ENCODE measurements at places on chromosomes 2 and 18.

DNA sequence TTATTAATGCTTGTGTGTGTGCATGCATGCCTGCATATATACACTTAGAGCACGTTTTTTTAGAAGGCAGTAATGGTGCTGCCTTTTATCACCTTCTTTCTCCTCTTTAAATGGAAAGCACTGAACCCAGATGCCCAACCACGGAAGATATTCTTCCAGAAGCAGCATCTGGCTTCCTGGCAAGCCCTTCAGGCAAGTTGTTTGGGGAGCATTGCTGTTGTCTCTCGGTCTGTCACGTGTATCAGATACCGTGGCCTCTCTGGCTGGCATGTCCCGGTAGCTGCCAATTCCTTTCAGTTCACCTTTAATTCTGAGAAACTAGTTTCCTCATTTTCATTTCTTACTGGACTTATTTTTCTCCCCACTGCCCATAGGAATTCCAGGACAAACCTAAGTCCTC lies 587.8 kb downstream of the ARHGAP15 start:
- DNase-seq = no peak

- DNase-seq = no peak
These were observed 685.8 kb upstream of the HS6ST1 start for GRCh38 chr2:129004485-129004884.

GRCh38 chr2:6917761-6918421 lies 679 bp downstream of the RNF144A start:
- no peak for DNase-seq

DNA sequence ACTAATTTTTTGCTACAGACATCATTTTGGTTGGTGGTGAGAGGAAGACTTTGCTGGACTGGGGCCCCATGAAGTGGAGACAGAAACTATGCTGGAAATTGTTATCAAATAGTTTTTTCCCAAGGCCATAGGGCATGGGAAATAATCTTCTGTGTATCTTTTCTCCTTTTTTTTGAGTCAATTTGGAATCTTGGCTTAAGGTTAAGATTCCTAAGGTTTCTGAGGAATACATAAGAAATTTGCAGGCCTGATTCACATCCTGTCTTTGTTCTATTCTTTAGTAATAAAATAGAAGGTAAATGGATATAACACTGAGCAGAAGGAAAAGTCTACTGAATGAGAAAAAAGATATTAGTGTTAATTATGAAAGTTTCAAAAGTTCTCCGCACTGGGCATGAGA lies 16.6 kb downstream of the SMC6 start:
- no peak for DNase-seq

- DNase-seq = no peak
These were observed 34.0 kb downstream of the EML6 start for GRCh38 chr2:54757500-54757899.

DNA sequence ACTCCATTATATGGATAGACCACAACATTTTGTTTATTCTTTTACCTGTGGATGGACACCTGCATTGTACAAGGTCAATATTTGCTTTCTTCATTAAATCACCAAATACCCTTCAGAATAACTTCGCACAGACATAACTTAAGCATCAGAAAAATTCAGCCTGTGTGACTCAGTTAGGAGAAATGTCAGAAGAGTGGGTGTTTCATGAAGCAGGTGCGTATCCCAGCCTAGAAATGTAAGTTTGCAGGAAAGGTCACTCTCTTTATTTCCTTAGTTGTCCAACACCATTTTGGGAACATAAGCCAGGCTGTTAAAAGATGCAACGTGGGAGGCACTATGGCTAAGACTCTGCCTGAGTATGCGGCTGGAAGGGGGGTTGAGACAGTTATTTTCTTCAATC lies 48.6 kb upstream of the FHL2 start:
- no peak for DNase-seq

DNA sequence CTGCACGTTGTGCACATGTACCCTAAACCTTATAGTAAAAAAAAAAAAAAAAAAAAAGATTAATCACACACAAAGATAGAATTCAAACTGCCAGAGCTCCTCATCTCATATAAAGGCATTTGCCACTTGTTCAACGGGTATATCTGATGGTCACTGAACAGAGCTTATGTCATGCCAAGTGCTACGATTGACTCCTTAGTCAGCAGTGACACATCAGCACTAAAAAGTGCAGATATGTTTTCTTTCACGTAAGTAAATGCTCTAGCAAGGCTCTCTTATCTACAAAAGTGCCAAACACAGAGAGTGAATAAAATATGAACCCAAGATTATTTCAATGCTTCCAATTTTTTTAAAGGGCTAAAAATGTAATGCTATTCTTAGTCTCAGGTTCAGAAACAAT lies 1.1 kb downstream of the LMAN1 start:
- no peak for DNase-seq

- no peak for DNase-seq
These were observed 45.5 kb downstream of the FSHR start for GRCh38 chr2:49108851-49109250.

DNA sequence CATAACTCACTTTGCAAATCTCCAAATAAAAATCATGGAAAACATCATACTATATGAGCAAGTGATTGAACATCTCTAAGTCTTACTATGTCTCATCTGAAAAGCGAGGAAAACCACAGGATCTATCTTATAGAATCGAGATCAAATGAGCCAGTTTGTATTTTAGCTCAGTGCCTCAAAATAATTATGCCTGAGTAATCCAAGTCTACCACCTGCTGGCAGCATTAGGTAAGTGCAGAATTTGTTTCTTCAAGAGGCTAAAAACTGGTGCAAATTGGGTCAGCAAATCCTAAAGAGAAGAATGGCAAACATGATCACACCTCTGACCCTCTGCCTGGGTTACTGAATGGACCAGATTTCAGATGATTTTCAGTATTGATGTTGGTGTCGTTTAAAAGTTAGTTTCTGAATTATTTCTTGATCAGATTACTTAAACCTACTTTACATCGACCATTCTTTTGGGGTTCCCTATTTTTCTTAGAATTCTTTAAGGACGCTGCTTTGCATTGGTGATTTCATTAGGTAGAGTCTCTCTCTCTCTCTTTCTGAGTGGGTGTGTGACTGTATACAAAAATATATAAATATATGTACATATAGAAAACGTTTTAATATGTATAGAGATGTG lies 12.7 kb upstream of the FHOD3 start:
- no peak for DNase-seq

DNA sequence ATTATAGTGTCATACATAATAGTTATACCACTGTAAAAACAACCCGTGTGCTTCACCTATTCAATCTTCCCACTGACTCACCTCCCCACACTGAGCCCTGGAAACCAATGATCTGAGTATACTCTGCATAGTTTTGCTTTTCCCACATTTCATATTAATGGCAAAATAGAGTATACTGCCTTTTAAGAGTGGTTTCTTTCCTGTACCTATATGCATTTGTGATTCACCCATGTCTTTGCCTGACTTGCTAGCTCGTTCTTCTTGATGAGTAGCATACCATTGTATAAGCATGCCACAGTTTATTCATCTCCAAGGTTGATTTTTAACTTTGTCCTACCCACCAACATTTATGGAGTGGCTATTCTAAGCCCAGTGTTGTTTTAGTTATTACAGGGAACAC lies 686.4 kb downstream of the PLCL1 start:
- no peak for DNase-seq

DNA sequence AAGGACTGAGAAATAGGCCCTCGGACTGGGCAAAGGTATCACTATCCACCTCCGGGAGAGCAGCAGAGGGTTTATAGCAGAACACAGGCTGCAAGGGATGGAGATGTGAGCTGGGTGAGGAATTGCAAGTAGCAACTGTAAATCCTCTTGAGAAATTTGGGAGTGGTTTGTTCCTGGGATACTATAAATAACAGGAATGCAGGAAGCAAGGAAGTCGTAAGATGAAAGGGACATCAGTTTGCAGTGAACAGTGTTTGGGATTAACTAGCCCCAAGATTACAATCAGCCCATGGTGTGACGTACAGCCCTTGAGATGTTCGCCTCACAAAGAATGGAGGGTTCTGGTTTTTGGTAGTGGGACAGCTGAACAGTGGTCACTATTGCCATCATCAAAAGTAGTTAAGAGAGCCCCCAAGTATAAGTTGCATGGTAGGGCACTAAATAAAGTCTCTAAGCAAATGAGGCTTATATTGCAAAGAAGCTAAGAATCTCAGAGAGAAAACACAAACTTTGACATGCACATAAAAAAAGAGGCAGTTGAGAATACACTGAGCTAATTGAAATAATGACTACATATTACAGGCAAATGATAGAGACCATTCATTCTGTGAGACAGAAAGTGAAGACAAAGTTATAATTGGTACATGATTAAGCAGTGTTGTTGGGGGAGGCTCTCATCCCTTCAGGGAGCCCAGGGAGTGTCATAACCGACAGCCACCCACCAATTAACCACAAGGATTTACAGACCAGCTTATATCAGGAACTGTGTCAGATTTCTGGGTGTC lies 362.5 kb upstream of the ACVR2A start:
- DNase-seq = no peak

GRCh38 chr2:73766994-73767393 lies 12.9 kb downstream of the DUSP11 start:
- DNase-seq = no peak

GRCh38 chr2:20524412-20525040 lies 77.7 kb downstream of the RHOB start:
- no peak for DNase-seq

GRCh38 chr2:141967980-141968379 lies 162.8 kb downstream of the LRP1B start:
- no peak for DNase-seq

DNA sequence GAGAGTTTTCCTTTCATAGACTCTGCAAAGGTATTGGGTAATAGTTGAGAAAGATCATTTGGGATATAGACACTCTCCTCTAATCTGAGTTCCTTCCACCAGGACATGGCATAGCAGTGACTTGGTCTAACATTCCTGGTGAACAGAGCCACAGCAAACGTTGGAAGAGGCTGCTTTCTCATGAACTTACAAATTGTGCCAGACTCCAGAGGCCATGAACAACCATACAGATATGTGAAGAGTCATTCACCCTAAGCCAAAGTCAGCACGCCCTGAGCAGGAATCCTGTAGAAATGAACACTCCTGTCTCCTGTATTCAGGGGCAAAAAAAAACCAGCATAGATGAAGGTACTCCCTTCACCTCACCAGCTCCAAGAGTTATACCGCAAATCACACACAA lies 152.8 kb downstream of the TMEM18 start:
- no peak for DNase-seq

GRCh38 chr2:167963899-167964649 lies 283.3 kb downstream of the STK39 start:
- DNase-seq = no peak

GRCh38 chr2:118168615-118169014 lies 80.3 kb downstream of the INSIG2 start:
- no peak for DNase-seq

DNA sequence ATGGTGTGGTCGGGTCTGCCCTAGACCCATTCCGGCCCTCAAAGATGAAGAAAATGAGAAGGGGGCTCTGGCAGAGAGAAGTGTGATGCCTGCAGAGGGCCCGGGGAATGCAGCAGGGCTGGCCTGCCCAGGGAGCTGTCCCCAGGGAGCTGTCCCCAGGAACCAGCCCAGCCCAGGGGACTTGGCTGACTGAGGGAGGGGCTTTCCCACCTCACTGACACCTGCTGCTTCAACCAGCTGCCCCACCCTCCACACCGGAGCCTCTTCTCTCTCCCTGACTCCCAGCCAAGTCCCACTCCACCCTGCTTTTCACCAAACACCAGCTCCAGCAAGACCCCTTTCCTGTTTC lies 111.2 kb downstream of the STPG4 start:
- no peak for DNase-seq

DNA sequence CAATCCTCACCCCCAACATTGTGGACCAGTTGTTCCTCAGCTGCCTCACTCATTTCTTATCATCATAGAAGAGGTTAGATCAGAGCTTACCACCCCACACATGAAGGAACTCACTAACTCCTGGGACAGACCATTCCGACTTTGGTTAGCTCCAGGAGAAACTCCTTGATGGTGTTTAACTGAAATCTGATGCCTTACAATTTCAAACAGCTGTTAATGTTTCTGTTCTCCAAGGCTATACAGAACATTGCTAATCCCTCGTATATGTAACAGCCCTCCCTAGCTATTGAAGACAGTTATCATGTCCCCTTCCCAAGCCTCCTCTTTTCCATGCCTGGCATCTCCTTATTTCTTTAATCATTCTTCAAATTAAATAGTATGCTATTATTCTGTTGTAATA lies 14.8 kb downstream of the ERBB4 start:
- no peak for DNase-seq

GRCh38 chr2:71798266-71799012 lies 345.1 kb downstream of the DYSF start:
- DNase-seq = no peak

GRCh38 chr18:37429791-37430190 lies 135.8 kb downstream of the CELF4 start:
- no peak for DNase-seq

- no peak for DNase-seq
These were observed 277.3 kb downstream of the MBD5 start for GRCh38 chr2:148298196-148298595.

DNA sequence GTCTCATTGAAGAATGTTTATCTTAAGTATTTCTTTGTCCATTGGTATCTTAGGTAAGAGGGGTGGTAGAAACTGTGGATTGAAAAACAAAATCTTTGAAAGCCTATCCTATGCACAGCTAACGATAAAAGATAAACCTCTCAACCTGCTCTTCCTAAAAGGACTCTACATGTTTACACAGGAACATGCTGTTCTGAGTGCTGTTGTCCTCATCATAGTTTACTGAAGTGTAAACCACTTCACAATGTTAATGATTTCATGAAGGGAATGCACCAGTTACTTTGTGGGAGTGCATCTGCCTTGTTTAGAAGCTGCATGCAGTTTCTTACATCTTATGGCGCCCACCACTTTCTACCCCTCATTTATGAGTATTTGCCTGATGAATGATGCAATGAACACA lies 1.2 kb downstream of the ACMSD start:
- DNase-seq = no peak

DNA sequence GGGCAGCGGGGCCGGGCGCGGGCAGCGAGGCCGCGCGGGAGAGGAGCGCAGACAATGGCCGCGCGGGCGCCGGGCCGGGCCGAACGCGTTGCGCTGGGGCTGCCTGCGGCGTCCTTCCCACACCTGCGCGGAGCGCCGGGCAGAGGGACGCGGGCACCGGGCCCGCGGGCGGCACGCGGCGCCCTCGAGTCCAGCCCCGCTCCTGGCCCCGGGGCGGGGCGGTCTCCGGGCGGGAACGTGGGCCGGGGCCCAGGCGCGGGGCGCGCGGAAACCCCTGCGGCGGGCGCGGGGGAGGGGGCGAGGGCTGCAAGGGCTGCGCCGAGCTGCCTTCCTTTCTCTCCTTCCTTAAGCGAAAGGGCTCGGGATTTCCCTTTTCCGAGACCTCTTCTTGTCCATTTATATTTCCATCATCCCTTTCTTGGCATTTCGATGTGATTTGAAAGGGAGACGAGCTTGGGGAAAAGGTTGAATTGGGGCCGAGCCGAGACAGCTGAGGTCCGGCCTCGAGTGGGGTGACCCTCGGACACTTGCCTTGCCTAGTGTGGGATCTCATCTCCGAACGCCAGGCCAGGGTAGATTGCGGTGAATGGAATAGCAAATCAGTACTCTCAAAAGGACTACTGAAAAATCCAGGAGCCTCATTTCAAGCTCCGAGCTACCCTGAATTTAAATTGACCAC lies 676 bp downstream of the KLHL23 start:
- no peak for DNase-seq

GRCh38 chr2:3610881-3611505 lies 16.1 kb downstream of the COLEC11 start:
- no peak for DNase-seq
